GM23248 (cell line): ENCODE measurements at places on chromosomes 16 and 17. TPM values are rescaled to one million over a fixed set of nuclear protein-coding genes. Genes with fewer than 3 reads are reported as not detected.
A peak's percentile ranks its signal among the peaks of the same experiment; 100 is the strongest.

GRCh38 chr17:82205720-82206508 lies 6.7 kb downstream of the CCDC57 start:
- DNase-seq, result peak; percentile 92

GRCh38 chr16:825341-826061 lies 25.0 kb upstream of the GNG13 start:
- DNase-seq, result peak; percentile 59

DNA sequence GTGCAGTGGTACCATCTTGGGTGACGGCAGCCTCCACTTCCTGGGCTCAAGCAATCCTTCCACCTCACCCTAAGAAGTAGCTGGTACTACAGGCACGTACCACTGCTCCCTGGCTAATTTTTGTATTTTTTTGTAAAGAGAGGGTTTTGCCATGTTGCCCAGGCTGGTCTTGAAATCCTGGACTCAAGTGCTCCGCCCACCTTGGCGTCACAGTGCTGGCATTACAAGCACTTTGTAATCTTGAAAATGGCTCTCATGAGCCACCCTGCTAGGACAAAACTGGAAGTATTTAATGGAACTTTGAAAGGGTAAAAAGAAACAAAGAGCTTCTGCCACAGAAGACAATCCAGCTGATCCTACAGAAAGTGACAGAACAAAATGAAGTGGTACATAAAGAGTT lies 9.2 kb downstream of the SUMO2 start:
- DNase-seq, result no peak

- DNase-seq, result no peak
Observed at GRCh38 chr16:57784334-57784733, 18.0 kb downstream of the KIFC3 start.

GRCh38 chr16:3578610-3579551 lies 1.7 kb upstream of the NLRC3 start:
- DNase-seq, result no peak

GRCh38 chr16:20610211-20610891 lies 34.2 kb upstream of the ACSM2B start:
- no peak for DNase-seq

- DNase-seq, result no peak
Observed at GRCh38 chr16:15538507-15538906, 104.1 kb downstream of the BMERB1 start.

- peak; percentile 47 for DNase-seq
Observed at GRCh38 chr17:46979147-46979863, at the start of gene RPRML. RPRML (minus strand) TSS chr17:46979253; CDS start chr17:46979007, 246 bp downstream.

- no peak for DNase-seq
Observed at GRCh38 chr16:20903899-20904506, 3.4 kb downstream of the LYRM1 start.

DNA sequence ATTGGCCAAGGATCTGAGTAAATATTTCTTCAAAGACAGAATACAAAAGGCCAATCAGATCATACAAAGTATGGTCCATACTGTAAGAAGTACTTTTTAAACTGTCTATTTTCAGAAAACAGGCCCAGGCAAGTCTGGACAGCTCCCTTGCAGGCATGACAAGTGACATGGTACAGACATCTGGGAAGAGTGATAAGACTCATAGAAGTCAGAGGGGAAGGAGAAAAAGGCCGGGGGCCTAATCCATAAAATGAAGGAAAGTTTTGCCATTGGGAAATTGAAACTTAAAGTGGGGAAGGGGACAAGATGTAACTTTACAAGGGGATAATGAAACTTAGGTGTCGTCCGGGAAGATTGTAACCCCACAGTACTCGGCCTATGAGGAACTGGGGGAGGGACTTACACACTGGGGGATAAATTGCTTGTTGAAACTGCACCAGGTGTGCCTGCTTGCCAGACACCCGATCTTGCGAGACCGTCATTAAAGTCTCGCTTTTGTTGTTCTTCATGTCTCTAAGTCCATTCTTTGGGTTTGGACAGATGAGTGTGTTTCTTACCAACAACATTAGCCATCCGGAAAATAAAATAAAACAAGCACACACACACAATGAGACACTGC lies 684.0 kb downstream of the CDH11 start:
- DNase-seq, result no peak

DNA sequence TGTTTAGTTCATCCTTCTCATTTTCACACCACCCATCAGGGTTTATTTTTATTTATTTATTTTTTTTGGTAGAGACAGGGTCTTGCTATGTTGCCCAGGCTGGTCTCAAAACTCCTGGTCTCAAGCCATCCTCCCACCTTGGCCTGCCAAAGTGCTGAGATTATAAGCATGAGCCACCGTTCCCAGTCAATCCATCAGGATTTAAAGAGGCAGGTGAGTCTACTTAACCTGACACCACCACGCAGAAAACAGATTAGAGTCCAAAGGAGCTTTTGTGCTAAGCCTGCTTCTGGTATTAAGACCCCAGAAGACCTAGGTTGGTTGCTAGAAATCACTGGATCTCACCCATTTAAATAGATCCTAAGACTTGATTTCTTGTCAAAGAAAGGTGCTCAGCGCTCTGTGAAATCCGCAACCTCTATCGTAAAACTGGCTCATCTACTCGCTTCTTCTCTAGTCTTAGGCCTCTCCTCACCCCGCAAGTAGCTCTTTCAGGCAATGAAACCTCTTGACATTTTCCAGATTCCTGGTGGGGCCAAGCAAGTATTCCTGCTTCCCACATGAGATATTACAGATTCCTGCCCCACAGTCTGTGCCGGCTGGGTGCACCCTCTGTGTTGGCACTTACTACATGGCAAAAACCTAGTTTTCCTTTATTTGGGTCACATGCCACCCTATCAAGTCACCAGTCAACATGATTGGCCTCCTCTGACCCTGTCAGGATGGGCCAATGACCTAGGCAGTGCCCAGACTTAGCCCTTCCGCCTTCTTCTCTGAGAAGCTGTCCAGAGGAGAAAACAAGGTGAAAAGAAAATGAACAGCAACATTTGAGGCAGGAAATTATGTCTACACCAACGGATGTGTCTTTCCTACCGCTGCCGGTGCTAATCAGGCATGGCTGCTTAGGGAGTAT lies 9.0 kb downstream of the PITPNA start:
- DNase-seq, result no peak

GRCh38 chr16:72480911-72481310 lies 309.0 kb upstream of the PMFBP1 start:
- peak; percentile 55 for DNase-seq

- DNase-seq, result no peak
Observed at GRCh38 chr17:39036009-39036408, 68.8 kb upstream of the FBXO47 start.

- peak; percentile 49 for DNase-seq
Observed at GRCh38 chr16:85253084-85253941, 141.0 kb upstream of the CIBAR2 start.

DNA sequence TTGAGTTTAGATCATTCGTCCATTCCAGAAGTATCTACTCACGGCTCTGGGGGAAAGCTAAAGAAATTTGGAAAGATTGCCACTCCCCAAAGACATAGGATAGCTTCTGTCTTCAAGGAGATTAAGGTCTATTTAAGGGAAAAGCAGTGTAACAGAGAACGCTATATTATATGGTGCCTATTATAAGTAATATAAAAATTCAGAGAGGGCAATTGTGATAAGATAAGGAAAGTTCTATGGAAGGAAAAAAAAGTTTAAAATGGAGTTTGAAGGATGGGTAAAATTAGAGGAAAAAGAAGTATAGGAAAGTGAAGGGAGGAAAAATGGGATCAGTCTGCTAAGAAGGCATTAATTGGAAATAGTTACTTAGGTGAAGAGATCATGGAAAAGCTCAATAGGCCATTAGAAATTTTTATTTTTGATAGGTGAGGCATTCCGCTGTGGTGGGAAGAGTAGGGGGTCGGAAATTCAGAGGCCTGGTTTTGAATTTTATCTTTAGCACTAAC lies 690 bp upstream of the CDC27 start:
- DNase-seq, result no peak

The CDRT15L2 gene
- polyA plus RNA-seq, result not detected in 2 replicates

The PYDC1 gene
- polyA plus RNA-seq, result not detected in 2 replicates

The TMIGD1 gene
- not detected in 2 replicates for polyA plus RNA-seq

The KARS1 gene
- polyA plus RNA-seq, result 130 and 134 TPM in 2 replicates
